ENCODE measurements at places on chromosomes 5 and 9.

GRCh38 chr5:172421-172820 is 18.9 kb upstream of the LRRC14B start:
- DNase-seq: no peak

- DNase-seq: no peak
Measured at GRCh38 chr5:561408-561807, 37.2 kb upstream of the SLC9A3 start.

GRCh38 chr5:56003179-56003578 is 8.4 kb upstream of the IL6ST start:
- peak; percentile 90 for DNase-seq

DNA sequence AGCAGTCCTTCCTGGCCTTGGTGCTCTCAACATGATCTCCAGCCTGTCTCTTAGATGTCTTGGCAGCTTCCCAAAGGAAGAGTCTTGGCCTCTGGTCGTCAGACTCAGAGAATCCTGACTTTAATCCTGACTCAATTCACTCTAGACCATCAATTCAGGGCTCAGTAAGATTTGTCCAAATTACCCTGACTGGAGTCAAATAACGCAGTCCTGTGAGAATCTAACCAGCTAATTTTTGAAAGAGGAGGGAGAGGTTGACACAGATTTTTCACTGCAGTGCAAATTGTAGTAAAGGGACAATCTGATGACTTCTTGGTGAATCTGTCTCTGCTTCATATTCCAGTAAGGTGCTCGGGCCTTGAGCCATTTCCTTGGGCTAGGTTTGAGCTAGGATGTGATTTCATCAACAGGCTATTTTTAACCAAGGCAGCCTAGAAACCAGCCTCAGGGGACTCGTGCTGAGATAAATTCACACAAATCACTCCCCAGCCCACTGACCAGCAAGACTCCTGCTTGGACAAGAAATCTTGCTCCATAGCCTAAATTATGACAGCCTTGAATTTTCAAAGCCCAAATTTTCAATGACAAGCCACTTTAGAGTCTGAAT is 257.4 kb downstream of the ENC1 start:
- DNase-seq: no peak

DNA sequence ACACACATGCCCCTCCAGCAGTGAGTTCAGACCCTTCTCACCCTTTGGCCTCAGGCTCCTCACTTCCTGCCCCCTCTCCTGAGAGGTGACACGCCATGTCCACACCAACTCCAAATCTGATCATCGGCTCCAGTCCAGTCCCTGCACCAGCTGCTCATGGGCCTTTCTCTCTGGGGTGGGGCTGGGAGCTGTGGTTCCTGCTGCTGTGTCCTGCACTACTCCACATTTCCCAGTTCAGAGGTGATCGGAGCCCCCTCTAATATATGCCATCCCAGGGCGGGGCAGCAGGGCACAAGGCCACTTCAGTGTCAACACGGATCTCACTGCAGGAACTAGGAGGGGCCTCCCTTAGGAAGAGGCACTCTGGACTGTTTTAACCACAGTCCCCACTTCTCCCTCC is 91.5 kb downstream of the ADAMTS2 start:
- DNase-seq: no peak

DNA sequence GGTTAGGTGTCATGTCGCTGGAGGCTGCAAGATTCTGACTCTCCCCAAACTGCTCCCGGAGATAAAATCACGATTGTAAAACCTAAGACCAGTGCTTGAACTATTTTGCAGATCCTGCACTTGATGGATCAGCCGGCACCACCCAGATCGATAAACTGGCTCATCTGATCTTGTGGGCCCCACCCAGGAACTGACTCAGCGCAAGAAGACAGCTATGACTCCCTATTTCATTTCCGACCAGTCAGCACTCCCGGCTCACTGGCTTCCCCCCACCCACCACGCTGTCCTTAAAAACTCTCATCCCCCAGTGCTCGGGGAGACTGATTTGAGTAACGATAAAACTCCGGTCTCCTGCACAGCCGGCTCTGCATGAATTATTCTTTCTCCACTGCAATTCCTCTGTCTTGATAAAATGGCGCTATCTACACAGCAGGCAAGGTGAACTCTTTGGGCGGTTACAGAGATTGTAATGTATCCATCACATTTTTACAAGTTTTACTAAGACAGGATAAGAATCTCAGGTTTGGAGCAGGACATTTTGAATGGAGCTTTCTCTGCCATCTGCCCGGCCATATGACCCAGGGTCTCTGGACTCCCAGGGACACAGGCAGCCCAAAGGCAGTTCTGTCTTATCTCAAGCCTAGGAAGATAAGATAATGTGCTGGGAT is 10.6 kb upstream of the PPP1R26 start:
- peak; percentile 79 for DNase-seq

- peak; percentile 68 for DNase-seq
Measured at GRCh38 chr5:153617190-153617589, 126.7 kb downstream of the GRIA1 start.

- DNase-seq: no peak
Measured at GRCh38 chr5:10685115-10685521, 75.9 kb downstream of the DAP start.

GRCh38 chr5:55983986-55984385 is 10.8 kb downstream of the IL6ST start:
- DNase-seq: no peak

DNA sequence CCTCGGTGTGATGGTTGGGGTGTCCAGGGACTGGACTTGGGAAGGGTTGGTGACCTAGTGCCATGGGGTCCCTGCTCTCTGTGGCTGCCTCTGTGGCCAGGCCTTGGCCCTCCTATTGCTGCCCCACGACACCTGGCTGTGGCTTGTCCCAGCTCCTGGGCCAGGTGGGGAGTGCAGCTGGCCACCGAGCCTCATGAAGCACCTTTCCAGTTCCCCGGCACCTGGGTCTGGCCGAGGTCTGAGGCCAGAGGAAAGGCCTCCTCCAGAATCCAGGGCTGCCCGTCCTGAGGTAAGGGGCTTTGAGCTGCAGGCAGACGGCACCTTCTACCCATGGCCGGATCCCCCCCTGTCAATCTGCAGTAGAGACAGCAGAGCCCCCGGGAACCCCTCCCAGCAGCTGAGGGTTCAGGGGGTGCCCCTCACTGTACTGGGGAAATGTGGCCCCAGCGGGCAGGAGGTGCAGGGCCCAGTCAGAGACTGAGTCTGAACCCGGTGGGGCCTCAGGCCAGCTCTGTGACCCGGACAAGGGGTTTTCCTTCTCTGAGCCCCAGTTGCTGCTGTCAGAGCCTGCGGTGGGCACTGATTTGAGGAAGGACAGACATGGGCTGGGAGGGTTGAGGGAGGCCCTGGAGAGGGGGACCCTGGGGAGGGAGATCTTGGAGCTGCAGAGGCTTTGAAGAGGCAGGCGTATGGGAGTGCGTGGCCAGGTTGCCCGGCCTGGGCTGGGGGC is 54.5 kb downstream of the RXRA start:
- DNase-seq: no peak

- DNase-seq: peak; percentile 53
Measured at GRCh38 chr9:127875306-127875966, 2.0 kb downstream of the AK1 start.

- DNase-seq: no peak
Measured at GRCh38 chr9:85716031-85716877, 25.5 kb downstream of the AGTPBP1 start.

GRCh38 chr9:24502206-24502937 is 43.3 kb downstream of the IZUMO3 start:
- no peak for DNase-seq

DNA sequence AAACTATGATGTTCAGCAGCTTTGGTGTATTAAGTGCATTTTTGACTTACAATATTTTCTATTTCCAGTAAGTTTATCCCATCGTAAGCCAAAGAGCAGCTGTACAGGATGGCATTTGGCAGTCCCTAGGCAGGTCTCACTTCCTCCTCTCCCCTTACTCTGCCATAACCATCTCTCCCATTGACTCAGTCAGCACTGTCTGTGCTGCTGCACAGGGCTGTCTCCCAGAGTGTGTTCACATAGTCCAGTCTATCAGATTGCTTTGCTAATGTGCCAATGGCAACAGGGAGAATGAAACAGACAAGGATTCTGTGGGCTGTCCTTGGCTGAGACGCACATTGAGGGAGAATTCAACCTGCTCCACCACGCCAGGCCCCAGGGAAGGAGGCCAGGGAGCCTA is 47.0 kb upstream of the CAST start:
- no peak for DNase-seq

GRCh38 chr5:35248843-35249780 is 18.8 kb upstream of the PRLR start:
- DNase-seq: no peak

DNA sequence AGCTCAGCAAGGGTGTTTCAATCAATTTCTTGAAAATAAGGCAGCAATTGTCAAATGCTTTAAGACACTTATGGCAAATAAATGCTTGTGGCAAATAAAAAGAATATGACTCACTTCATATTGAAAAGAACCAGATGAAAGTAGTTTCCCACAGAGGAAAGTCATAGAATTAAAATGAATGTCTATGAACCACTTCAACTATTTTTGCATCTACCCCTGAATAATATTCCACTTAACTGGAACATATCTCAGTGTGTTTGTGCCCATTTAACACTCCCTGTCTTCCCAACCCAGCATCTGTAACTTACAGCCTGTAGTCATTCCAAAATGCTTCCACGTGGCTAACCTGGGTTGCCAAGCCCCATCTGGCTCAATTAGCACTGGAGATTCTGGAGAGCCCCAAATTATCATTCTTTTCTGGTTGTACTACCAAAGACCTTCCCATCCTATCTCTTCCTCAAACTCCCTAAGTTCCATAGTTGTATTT is 84.7 kb downstream of the FEM1C start:
- peak; percentile 54 for DNase-seq

DNA sequence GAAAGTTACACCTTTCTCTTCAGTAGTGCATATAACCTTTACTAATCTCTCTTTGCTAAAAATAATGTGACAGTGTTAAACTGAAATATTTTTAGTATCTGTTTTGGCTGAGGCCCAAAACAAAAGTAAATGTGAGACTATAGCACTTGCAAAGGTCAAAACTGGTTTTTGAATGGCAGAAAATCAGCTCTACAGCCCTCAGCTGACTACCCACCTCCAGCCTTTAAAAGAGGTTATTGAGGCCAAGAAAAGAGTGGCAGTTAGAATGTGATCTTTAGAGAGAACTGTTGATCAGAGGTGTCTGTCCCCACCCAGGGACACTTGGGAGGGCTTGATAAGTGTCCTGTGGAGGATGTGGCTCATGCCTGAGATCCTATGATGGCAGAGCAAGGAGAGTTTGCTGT is 30.9 kb downstream of the PRKACG start:
- DNase-seq: no peak

DNA sequence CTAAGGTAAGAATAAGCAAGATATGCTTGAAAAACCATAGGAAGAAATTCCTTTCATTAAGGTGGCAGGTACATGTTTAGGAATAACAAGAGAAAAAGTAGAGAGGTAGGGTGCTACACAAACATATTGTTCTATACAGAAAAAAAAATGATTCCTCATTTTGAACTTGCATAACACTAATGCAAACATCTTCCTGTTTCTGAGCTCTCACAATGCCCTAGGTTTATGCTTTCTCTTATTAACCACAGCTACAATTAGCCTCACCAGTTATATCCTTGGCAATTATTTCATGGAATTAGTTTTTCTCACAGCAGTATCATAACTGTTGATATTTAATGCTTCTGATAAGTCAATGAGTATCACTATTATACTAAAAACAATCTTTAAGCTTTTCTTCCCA is 20.7 kb downstream of the CEMIP2 start:
- DNase-seq: no peak

GRCh38 chr5:7364226-7364875 is 31.6 kb upstream of the ADCY2 start:
- no peak for DNase-seq

Data from foreskin fibroblast (primary cell).